Kasumi-1 (cell line): ENCODE measurements at places on chromosomes 7 and 10.
A peak's percentile ranks its signal among the peaks of the same experiment; 100 is the strongest.

GRCh38 chr7:77258014-77258413, 58.4 kb upstream of the FGL2 start:
- DNase-seq, result no peak

DNA sequence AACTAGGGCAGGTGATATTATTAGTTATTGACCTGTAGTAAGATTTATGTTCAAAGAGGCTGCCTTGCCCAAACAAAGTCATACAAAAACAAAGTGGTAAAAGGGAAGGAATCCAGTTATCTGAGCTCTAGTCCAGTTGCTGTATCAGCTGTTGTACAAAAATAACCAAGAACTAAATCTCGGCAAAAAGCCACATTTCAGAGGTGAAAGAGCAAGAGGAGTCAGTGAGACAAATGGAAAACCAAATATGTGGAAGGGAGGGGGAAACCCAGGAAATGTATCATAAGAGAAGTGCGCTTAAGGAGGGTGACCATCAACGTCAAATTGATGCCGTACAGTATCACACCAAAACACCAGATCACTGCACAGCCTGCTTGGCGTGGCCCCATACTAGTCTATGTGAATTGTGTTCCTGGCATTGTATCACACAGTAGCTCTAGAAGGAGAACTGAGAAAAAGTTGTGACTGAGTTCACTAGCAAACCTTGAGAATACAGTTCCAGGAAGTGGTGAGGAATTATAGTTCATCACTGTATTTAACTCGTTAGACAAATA, 6.4 kb downstream of the AGBL3 start:
- DNase-seq, result no peak

DNA sequence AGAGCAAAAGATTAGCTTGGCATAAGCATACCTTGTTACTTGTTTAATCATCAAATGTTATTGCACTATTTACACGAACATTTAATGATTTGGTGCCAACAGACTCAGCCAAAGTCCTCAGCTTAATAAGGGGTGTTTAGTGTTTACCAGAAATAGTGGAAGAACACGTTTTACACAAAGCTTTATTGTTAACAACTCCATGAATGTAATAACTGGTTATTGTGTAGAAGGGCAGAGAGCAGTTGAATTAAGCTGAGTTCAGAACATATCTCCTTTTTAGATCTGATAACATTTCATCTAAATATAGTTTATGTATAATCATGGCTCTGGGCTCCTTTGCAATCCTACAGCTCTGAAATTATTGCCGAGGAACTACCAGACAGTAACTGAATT, 99.1 kb downstream of the CABCOCO1 start:
- DNase-seq, result no peak

DNA sequence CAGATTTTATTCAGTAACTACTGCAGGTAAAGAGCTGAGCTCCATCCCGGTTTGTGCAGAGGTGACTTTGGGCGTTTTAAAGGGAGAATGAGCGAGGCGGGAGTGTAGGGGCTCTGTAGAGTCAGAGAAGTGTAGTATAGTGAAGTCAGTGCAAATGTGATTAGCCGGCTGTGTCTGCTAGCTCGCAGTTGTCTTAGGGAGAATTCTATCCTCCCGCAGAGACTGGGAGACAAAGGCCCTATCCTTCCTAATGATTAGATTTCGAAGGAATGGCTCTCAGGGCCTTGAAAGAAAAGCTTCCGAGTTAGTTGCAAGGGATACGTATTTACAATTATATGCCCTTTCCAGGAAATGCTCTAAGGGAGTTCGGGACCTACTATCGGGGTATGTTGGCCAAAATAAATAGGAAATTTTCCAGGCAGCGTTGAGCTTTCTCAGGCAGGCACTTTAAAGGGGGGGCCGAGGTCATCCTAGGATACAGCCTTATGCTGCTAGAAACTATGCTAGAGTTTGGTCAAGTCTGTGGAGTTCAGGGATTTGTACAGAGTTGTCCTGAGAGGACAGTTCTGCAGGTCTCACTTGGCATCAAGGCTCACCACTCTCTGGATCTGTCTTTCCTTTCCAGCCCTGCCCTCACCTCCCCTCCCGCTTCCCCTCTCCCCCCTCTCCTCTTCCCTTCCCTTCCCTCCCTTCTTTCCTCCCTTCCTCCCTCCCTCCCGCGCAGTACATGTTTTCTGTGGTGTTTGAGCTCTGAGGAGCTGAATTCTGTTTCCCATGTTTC, 825 bp downstream of the MRPL32 start:
- peak; percentile 51 for DNase-seq

DNA sequence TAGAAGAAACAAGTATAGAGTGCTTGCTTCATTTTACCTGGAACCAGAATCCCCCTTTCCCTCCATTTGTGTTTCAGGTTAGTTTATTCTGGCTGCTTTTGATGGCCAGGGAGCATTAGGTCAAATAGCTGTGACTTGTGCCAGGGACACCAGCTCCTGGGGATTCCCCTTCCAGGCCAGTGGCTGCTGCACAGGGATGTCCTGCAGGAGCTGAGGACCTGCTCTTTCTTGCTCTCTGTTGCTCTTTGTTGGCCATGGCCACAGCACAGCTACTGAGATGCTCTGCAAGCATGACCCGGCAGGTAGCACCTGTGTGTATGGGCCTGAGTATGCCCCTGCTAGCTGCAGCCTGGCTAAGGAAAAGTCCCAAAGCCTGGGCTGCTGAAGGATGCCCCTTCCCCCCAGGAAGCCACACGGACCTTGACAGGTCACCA, 208.9 kb downstream of the EBF3 start:
- no peak for DNase-seq

DNA sequence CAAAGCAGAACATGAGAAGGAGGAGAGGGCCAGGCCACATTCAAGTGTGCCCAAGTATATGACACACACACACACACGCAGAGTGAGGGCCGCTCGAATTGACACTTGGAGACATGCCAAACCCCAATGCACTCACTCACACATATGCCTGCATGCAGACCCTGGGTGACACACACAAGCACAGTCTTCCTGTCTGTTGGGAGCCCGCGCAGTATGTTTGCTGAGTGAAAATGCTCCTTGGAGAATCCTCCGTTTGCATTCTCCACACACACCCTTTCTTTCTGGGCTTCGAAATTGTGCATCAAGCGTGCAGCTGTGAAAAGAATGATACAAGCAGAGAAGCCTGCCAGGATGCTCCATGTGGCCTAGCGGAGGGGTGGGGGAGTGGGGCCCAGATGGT, 120.9 kb downstream of the PLXNA4 start:
- no peak for DNase-seq

DNA sequence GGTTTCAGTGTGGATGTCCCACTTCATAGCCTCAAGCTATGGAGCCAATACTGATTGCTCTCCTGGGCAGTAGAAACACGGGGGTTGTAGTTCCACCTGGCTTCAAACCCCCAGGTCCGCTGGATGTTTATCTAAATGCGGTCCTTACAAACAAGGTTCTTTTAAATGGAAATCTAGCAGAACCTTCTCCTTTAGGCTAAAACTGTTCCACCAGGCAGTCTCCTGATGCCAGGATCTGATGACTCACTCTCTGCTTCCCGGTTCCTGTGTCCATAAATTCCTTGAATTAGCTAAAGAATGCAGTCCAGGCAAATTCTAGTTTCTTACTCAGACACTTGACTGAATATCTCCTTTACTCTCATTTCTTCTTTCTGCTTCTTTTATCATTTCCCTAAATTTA, 108.4 kb upstream of the FAM3C start:
- no peak for DNase-seq

DNA sequence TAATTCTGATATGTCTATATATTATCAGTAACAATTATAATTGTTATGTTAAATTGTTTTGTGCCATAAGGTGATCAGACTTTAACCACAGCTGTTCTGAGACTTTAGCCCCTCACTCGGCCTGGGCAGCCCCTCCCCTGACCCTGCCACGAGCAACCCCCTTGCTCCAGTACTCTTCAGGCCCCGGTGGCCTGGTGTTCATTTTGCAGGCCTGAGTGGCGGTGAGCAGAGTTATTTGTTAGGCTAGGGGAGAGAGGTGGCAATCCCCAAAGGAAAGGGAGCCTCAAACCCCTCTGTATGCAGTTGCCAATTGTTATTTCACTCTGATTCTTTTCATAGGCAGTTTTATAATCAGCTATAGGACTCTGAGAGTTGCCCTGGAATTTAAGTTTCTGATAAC, 22.9 kb upstream of the CREB3L2 start:
- DNase-seq, result no peak

DNA sequence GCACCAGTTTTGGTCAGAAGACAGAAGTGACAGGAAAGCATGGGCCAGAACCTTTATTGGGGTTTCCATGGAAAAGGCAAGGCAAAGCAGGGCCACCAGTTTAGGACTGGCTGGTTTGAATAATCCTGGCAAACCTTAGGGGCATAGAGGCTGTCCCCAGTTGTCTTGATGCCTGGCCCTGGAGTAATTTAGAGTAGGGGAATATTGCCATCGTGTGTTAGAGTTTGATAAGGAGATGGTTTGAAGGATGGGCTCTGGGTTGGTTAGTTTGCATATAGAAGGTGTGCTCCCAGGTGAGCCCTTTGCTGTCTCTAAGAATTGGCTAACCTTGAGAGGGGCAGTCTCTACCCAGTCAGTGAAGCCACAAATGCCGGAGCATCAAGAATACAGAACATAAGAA, 79.6 kb downstream of the ZNF777 start:
- no peak for DNase-seq

GRCh38 chr10:12801214-12802087, 200.1 kb downstream of the CCDC3 start:
- DNase-seq, result no peak

DNA sequence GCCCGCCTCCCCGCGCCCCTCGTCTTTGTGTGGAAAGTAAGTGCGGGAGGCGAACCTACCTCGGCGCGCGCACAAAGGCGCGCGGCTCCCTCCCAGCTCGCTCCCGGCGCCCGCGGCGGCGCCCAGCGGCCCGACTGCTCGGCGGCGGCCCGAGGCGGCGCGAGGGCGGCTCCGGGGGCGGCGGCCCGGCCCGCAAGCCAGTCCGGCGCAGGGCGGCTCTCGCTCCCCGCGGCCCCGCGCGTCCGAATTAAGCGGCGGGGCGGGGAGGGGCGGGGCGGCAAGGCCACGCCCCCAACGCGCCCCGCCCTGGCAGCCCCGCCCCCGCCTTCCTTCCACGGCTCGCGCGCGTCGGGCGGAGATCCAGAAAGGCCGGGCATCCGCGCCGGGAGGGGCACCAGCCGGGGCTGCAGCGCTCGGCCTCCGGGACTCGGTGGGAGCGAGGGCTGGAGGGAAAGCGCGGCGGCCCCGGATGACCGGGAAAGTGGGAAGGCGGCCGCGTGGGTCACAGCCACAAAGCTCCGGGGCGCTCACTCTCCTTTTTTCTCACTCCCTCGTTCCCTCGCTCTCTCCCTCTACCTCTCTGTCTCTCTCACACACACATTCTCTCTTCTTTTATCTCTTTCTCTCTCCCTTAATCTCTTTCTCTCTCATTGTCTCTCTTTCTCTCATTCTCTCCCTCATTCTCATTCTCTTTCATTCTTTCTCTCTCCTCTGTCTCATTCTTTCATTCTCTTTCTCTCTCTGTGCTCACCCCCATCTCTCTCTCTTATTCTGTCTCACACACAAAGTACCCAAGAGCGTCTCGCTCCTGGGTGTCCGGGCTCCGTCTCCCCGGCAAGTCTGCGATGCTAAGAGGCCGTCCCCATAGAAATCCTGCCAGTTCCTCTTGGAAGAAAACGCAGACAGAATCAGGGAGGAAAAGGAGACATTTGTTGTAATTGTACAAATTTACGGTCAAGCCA, 170.2 kb downstream of the FAM107B start:
- peak; percentile 72 for DNase-seq

DNA sequence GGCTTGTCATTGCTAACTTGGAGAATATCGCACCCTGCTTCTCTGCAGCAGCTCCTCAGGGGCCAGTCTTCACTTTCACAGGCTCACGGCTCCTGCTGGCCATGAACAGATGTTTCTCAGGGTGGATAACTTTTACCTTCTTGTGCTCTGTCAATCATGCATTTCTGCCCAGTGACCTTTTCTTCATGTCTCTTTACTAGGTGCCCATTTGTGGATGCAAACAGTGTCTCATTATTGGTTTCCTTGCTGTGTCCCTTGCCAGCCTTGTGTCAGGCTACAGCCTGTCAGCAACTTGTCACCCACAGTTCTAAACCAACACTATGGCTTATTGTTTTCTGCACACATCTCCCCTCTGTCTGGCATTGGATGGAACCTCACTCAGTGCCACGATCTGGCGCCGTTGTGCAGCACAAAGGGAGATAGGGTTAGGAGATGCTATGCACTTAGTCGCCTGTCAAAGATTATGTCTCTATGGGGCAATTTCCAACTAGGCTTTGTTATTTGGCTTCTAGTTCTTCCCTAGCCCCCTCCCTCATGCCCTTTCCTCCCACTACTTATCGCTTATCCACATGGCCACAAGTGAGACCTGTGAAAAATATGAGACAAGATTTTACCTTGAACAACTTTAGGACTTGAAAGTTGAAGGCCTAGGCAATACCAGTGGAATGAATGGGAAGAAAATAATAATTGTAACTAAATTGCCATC, 45.7 kb upstream of the NXPH1 start:
- no peak for DNase-seq

- DNase-seq, result no peak
Measured at GRCh38 chr7:107051376-107051775, 6.9 kb downstream of the PRKAR2B start.

GRCh38 chr7:142385491-142386340, 127.9 kb upstream of the PRSS58 start:
- peak; percentile 80 for DNase-seq

- no peak for DNase-seq
Measured at GRCh38 chr10:126422567-126422966, 34.3 kb upstream of the ADAM12 start.

GRCh38 chr10:124380256-124380995, 38.3 kb downstream of the OAT start:
- no peak for DNase-seq

- DNase-seq, result no peak
Measured at GRCh38 chr10:101007099-101007711, 7.6 kb downstream of the LZTS2 start.

DNA sequence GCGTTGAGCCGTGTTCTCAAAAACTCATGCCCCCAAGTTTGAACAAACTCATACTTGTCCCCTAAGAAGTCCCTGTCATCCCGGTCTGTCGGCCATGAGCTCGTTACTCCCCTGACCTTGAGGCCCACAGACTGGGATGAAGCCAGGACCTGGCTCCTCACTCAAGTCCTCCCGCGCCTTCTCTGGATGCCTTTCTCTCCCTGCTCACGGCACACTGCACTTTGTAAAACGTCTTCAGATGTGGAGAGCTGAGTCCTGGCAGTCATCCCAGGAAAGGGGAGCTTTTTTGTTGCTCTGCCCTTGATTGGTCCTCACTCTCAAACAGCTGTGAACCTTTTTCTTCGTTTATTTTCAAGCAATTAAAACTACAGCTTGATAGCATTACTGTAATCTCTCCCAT, 110.8 kb downstream of the JAZF1 start:
- DNase-seq, result no peak

- DNase-seq, result no peak
Measured at GRCh38 chr7:139023076-139023475, 12.8 kb downstream of the ZC3HAV1L start.

GRCh38 chr10:29784175-29784773, 149.5 kb upstream of the SVIL start:
- no peak for DNase-seq

GRCh38 chr10:21814866-21815265, 188.7 kb downstream of the DNAJC1 start:
- no peak for DNase-seq
